ENCODE measurements at places on chromosomes 5 and 9.

DNA sequence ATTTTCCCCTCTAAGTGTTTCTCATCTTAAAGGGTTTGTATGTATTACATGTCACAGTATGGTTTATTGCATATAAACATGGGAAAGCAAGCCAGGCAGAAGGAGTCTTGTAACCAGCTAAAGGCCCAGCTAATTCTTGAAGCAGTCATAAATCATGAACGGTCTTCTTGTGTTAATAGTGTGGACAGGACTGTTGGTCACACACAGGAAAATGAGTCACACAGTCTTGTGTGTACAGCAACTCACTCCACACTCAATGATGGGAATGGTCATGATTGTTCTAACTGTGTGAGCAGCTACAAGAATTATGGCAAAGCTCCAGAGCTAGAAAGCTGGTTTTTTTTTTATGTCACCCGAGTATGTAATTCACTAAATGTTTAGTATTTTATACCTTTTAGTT is 123.9 kb downstream of the GHR start:
- no peak for DNase-seq

DNA sequence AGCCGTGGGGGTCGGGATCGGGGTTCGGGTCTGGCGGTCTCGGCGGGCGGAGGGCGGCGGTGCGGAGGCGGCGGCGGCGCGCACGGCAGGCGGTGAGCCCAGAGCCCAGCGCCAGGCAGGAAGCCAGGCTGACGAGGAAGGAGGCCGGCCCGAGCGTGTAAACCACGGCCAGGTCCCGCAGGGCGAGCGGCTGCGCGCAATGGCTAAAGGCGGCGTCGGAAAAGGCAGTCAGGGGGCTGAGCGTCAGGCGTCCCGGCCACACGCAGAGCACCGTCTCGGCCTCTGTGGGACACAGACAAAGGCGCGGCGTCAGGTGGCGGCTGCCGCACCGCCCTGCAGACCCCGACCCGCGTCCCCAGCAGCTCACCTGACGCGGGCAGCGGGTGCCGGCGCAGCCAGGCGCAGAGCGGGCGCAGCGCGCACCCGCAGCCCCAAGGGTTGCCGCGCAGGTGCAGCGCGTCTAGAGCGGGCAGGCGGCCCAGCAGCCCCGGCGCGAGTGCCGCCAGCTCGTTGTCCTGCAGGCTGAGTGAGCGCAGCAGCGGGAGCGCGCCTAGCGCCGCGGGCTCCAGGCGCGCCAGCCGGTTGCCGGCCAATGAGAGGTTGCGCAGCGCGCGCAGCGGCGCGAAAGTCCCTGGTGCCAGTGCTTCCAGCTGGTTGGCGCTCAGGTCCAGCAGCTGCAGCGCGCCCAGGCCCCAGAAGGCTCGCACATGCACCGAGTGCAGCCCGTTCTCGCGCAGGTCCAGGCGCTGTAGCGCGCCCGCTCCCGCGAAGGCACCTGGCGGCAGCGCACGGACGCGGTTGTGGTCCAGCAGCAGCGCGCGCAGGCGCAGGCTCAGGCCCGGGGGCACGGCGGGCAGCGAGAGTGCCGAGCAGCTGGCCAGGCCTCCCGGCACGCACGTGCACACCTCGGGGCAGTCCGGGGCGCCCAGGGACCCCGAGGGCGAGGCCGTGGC is 671 bp downstream of the LRRC26 start:
- DNase-seq = peak; percentile 82

- peak; percentile 61 for DNase-seq
Measured at GRCh38 chr9:134396825-134397224, 70.6 kb downstream of the RXRA start.

- DNase-seq = no peak
Measured at GRCh38 chr5:100469767-100470166, 65.4 kb upstream of the FAM174A start.

DNA sequence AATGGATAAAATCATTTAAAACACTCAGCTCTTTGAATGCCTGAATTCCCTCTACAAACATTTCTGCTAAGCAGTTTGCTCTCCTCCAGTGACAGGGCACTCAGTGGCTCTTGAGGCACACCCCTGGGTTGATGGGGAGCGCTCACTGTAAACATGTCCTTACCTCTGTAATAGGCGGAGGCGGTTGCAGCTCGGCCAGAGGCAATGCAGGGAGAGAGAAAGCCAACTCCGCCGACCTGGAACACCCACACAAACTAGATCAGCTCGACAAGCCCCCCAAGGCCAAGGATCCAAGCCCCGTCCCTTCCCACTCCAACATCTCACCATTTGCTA is 329 bp downstream of the CDC23 start:
- DNase-seq = no peak

DNA sequence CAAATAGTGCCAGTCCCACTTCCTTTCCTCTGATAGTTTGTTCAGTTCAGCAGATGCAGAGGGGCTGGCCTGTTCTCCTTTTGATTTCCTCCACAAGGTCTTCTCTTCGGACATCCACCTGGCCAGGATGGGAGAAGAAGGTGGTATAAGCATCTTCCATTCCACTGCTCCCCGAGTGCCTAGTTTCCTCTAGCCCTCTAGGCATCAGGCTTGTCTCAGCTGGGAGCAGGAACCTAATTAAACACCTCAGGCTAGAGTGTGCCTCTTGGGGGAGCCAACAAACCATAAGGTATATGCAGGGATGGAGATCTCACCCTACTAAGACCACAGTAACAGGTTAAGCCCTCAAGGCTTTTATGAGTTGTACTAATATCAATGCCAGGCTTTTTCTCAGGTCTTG is 835 bp upstream of the DND1 start:
- DNase-seq = no peak

DNA sequence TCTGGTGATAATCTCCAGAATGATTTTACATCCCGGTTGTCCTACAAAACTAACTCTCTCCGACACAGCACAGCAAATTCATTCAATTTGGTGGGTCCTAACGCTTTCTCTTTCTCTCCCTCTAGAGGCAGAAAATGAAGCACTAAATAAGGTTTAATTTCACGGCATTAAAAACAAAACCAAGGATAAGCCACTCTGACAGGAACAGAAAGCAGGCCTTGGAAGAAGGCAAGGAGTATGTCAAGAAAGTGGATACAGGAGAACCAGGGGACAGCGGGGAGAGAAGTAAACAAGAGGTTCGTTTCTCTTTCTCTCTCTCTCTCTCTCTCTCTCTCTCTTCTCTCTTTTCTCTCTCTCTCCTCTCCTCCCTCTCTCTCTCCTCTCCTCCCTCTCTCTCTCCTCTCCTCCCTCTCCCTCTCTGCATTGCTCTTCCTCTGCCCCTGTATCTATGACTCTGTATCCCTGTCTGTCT is 49.8 kb downstream of the EBF1 start:
- DNase-seq = no peak

DNA sequence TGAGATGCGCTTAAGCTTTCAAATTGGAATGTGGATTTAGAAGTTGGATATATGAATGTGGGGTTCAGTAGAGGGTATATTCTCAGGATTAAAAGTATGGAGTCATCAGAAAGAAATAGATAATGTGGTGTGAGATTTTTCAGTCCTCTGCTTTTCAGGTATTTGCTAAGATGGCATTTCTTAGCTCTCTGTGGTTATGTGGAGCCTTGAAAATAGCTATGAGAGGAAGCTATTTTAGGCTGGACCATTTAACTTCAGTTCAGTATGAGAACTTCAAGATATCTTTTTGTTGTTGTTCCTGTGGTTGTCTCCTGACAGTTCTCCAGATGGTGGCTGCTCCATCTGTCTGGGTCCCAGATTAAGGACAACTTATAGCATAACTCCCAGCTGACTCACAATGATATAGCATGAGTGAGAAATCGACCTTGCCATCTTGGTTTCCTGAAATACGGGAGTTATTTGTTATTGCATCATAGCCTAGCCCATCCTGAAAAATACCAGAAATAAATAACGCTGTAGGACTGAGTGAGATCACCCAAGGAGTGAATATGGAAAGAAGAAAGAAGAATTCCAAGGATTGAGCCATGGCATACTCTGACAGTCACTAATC is 461.5 kb downstream of the ANXA1 start:
- no peak for DNase-seq

DNA sequence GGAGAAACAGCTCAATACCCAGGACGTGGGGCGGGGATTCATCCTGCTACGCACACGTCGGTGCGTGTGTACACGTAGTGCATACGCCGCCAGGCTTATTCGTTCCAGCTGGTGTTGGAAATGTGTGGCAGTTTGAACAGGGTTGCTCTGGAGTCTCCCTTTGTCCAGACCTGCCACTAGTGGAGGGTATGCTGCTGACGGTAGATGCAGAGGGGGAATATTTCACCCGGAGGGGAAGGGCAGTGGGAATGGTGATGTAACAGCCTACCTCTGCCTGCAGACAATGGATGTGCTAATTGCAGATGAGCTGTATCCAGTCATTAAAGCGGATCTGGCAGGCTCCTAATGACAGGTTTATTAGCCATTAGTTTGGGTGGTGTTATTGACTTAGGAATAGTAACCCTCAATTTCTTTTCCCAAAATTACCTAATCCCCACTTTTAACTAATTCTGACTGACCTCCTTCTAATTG is 142.7 kb downstream of the PAX5 start:
- no peak for DNase-seq

GRCh38 chr9:89680547-89681467 is 76.0 kb downstream of the GADD45G start:
- no peak for DNase-seq

DNA sequence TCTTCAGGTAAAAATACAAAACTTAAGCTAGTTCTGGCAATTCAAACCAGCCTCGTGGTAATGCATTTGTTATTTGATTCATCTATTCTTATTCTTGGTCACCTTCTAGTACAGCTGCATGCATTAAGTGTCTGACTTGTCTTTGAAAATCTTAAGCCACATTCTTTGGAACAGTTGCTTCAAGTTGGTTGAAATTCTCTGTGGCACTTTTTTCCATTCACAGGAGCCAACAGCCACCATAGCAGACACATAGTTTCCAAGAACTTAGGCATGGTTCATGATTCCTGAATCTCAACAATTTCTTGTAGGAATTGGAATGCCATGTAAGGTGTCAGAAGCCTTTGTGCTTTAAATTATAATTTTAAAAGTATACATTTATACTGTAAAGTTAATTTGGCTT is 47.4 kb upstream of the MEF2C start:
- DNase-seq = no peak

DNA sequence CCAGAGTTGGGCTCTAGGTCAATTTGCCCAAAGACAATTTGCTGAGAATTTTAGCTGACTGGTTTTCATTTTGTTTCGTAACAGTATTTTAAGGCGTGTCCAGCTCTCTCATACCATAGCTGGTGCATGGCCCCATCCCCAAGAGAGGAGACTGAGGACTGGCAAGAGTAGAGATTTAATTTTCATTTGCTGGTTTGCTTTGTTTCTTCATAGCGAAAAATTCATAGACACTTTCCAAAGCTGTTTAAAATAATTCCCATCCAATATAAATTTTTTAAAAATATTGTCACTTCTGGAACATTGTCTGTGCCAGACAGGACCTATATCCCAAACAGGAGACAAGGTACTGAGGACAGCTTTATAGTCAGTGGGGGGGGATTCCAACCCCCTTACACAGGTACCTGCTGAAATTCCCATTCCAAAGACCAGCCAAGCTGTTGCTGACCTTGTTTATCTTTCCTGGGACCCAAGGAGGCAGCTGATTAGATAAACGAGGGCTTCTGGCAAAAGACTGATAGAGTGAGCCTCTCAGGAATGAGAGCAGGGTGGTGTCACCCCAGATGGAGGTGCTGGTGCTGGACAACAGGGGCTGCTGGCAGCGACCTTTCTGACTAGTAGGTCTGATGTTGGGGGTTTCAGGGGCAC is 6.8 kb upstream of the ANGPTL2 start:
- DNase-seq = no peak

DNA sequence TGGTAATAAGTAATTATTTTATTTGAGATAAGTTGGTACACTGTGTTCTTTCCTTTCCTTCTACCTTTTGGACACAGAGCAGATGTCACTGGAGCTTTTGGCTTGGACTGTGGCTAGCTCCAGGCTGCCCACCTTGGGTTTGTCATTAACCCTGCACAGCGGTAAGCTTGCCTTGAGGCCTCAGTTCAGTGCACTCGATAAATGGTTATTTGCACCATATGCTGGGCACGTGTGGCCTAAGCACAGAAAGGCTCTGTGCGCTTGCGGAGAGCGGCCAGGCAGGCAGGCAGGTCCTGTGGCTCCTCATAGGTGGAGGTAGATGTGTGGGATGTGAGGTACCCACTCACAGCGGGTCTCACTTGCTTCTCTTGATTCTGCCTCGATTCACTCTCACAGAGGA is 30.0 kb upstream of the TENT4A start:
- DNase-seq = no peak

DNA sequence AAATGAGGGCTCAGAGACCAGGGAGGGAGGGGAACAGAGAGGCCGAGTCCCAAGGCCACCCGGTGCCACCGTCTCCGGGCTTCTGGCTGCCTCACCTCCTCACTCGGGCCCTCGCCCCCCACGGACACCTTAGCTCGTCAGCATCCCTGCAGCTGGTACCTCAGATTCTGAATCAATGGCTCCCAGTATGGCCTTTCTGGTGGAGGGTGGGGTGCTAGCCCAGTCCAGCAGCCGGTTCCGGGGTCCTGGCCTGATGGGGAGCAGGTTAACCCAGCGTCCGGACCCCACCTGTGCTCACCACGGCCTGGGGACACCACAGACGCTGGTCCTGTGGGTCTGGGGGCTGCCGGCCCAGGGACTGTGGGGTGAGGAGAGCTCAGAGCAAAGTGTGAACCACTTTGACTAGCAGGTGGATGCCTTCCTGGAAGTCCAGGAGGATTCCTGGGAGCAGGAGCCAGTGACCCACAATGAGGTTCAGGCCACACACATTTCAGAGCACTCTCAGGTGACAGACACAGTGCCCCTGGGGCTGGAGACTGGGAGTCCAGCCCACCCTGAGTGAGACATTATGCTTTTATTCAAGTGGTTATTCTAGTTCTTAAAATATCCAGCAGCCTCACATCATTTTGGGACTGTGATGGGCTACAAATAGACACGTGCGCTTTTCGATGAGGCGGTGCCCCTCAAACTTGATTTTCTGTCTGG is 53.3 kb downstream of the AHRR start:
- DNase-seq = no peak

- no peak for DNase-seq
Measured at GRCh38 chr9:128246471-128246870, 29.3 kb downstream of the GOLGA2 start.

DNA sequence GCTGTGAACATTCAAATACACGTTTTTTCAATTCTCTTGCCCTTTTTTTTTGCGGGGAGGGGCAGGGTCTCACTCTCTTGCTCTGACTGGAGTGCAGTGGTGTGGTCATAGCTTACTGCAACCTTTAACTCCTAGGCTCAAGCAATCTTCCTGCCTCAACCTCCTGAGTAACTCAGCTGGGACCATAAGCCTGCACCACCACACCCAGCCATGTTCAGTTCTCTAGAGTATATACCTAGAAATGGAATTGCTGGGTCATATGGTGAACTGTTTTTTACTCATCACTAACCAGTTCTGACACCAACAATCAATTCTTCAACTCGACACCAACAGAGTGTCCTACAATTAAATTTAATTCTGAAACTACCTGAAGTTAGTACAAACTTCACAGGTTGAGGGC is 85.5 kb upstream of the ZNF169 start:
- peak; percentile 41 for DNase-seq

Measured in GM06990 (cell line).